T-helper 1 cell (primary cell): ENCODE measurements at places on chromosomes 7 and 10.

- DNase-seq = no peak
Measured at GRCh38 chr10:69389827-69390490, 26.8 kb downstream of the TACR2 start.

DNA sequence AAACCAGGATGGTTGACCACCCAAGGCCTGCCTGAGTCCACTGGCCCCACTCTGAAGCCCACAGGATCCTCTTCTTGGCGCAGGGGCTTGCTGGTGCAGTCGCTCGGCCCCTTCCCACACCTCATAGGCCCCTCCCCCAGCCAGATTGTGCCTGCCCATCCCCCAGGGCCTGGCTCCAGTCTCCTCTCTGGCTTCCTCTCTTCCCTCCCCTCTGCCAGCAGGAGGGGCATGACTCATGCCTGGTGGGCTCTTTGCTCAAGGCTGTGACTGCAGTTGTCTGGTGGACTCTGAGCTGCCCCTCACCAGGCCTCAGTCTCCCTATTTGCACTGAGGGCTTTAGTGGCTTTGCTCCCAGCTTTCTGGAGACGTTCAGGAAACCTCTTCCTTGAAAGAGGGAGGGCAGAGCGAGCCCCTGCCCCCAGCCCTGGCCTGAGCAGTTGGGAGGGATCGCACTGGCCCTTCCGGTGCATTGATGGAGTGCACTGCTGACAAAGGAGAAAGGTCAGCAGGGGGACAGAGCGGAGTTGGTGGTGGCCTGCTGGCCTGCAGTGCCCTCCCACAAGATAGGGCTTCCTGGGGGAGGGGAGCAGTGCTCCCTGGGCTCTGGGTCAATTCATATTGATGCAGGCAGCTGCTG lies 60.7 kb downstream of the ZMIZ1 start:
- no peak for DNase-seq

- DNase-seq = peak; percentile 3
Measured at GRCh38 chr10:132679217-132679595, 106.7 kb downstream of the NKX6-2 start.

DNA sequence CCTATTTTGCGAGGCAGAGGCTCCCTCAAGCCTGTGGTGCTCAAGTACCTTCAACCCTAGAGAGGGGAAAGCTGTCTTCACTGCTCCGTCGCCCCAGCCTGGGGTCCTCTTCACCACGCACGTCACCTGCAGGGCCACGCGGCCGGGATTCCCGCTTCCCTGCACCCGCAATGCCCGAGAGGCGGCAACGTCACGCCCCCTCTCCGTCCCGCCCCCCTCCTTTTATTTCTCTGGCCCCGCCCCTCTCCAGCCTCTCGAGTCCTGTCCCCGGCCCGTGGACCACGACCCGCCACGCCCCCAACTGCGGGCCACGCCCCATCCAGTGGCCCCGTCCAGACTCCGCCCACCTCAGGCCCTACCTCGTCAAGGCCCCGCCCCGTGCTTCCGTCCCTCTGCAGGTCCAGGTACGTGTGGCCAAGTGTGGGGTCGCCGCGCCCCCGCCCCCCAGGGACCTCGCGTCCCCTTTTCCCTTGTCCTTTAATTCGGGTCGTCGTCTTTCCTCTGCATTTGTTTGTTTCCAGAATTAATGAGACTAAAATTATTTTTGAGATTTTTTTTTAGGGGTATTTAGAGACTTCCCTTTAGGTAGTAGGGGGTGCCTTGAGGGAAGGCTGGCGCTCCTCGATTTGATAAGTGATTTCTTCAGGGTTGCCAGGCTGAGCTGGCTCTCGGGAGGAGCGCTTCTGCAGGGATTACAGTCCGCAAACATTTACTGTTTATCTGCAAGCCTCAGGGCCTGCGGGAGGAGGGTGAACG lies 69.8 kb upstream of the BAIAP2L1 start:
- no peak for DNase-seq

- no peak for DNase-seq
Measured at GRCh38 chr10:121154846-121155245, 303.7 kb downstream of the WDR11 start.

DNA sequence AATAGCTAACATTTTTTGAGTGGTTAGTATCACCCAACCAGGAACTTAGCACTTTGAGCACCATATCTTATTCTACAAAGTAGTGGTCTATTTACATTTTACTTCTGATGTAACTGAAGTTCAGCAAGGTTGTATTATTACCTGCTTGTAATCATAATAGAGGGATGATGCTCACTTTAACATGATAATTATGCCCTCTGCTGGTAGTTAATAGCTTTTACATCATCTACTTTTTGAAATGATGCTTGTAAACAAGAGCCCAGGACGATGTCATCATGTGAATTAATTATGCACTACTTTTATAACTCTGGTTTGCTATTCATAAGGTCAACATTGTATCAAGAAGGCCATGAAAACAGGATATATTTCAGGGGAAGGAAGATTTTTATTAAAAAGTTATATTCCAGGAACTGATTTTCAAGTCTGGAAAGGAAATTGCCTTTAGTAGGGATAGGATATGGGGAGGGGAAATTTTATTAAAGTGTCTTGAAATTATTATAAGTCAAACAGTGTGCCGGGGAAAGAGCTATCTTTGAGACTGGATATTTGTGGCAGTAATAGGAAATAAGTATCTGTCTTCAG lies 80.3 kb upstream of the SCIN start:
- no peak for DNase-seq

DNA sequence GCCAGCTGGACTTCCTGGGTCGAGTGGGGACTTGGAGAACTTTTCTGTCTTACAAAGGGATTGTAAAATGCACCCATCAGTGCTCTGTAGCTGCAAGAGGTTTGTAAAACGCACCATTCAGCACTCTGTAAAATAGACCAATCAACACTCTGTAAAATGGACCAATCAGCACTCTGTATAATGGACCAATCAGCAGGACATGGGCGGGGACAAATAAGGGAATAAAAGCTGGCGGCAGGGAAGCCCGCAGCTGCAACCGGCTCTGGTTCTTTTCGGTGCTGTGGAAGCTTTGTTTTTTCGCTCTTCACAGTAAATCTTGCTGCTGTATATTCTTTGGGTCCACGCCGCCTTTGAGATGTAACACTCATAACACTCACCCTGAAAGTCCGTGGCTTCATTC lies 151.9 kb downstream of the GALNT17 start:
- no peak for DNase-seq

DNA sequence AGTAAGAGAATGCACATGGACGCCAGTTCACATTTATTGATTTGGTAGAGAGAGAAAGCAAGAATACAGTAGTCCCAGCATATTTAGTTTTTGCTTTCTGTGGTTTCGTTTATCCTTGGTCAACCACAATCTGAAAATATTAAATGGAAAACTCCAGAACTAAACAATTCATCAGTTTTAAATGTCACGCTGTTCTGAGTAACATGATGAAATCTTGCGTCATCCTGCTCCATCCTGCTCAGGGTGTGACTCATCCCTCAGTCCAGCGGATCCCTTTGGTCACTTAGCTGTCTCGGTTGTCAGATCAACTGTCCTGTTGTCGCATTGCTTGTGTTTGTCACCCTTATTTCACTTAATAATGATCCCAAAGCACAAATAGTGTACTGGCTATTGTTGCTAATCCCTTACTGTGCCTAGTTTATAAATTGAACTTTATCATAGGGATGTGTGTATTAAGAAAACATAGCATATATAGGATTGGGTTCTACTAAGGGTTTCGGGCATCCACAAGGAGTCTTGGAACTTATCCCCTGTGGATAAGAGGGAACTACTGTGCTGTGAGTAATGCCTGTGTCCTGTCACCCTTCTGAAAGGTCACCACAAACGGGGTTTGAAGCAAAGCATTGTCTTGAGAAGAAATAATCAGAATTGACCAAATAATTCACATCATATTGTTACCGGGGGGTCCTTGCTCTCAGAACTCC lies 73.6 kb downstream of the OTUD1 start:
- DNase-seq = no peak

GRCh38 chr7:121961089-121961867 lies 88.3 kb downstream of the PTPRZ1 start:
- DNase-seq = no peak

DNA sequence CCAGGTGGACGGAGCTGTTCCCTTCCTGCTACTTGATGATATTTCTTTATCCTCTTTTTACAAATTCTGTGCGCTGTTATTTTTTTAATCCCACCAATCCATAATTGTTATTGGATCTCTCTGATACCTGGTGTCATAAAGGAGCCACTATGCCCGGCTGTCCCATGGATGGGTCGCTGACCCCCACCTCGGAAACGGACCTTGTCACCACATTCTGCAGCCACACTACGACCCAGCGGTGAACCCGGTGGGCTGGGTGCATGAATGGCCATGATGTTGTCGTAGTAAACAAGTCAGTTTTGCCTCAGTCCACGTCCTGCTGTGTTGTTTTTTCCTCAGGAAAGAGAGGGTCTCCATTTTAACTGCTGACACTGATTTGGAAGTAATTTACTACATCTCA lies 112.2 kb downstream of the PKD1L1 start:
- DNase-seq = no peak

- DNase-seq = no peak
Measured at GRCh38 chr10:113959383-113959760, 84.3 kb upstream of the ADRB1 start.

DNA sequence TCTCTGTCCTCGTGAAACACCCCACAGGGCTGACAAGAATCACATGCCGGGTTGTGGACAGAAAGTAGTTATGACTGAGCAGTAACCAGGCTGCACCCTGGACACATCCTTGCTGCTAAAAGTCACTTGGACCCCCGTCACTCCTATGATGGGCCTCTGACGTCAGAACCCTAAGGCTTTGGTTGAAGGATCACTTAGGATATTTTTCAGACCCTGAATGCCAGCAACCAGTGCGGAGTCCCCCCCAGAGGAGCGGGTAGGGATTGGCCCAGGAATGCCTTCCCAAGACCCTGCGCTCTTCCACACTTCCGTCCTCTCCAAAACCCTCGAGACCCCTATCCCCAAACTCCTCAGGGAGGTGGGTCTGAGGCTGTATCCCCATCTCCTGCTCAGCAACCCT lies 52.1 kb downstream of the CFAP46 start:
- no peak for DNase-seq

DNA sequence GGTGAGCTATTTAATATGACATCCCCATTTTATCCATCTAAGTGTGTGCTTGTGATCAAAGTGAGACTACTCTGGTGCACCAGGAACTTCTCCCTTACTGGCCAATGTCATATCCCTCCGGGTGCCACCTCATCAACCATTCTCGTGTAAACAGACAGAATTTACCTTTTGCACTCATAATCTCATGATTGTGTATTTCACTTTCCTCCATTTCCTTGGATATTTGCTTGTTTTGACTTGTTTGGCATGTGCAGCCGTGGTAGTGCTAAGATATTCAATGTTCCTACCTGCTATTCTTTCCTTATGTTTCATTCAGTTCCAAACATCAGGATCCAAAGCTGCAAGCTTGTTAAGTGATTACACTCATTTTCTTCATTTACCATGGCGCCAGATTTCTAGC lies 280.5 kb upstream of the SP8 start:
- DNase-seq = no peak

DNA sequence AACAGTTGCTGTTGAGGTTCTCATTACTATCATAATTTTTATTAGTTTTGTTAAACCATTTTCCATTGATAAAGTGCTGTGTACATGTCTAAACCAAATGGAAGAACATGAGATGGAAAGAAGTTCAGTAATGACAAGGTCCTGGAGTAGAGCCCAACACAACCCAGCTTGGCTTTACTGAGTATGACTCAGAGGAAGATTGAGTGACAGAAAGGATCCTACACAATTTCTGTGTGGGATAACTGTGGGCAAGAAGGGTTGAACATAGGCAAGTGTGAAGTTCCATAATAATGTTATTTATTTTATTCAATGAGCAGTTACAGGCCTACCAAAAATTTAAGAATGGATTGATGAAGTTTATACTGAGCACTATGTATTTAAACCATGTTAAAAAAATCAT lies 15.9 kb downstream of the PRKG1 start:
- no peak for DNase-seq

DNA sequence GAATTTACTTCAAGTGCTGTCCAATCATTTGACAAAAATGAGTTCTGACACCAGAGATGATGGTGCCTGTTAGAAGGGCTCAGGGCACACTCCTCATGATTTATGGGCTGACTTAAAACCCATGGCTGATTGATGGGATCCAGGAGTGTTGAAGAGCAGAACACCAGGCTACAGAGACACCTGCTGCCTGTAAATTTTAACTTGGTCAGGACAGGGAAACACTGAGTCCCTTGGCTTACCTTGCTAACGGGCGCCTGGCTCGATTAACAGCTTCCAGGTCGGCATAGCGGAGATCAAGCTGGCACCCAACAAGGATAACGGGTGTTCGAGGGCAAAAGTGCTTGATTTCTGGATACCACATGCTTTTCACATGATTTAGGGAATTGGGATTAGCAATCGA lies 51.4 kb downstream of the RHOBTB1 start:
- no peak for DNase-seq

- no peak for DNase-seq
Measured at GRCh38 chr7:14886533-14886932, 16.0 kb downstream of the DGKB start.

DNA sequence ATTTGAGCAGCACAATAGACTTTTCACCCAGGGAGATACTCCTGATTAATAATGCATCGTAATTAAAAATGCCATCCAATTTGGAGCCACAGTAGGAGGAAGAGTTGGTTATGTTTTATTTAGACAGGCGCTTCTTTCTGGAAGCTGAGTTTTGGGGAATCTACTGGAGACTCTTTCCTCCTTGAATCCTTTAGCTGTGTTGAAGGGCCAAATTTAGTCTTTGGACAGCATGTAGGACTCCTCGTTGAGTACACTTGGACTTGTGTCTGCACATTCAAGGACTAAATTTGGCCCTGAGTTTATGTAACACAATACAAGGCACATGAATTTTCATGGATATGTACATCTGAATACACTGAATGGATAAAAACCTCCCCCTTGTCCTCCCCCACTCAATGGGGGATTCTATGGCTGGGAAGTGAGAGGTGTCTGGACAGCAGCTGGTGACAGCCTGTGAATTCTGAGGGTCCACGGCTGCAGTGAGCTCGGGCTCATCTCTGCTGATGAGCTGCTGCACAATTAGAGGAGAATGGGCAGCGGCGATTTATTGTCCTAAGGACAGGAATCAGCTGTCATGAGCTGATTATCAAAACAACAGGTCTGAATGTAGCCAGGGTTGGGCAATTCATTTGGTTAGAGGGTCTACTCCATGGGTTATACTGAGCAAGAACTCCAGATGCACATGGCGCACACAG lies 95.2 kb downstream of the PRTFDC1 start:
- no peak for DNase-seq

DNA sequence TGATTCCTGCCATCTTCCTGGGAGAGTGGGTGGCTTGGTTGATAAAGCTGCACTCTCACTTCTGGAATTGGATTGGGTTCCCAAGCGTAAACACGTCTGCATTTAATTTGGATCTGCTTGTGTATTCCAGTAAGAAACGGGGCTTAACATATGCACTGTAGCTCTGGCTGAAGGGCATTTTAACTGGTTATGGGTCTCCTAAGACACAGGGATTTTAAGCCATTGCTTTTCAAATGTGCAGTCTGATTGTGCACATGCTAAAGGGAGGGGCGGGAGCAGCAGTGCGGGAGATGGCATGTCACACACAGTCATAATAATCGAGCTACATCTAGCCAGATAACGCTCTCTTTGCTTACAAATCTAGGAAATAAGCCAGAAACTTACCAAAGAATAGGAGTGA lies 247.3 kb upstream of the LYZL1 start:
- no peak for DNase-seq

- DNase-seq = no peak
Measured at GRCh38 chr7:158024881-158025280, 562.7 kb downstream of the PTPRN2 start.

- DNase-seq = no peak
Measured at GRCh38 chr7:9691286-9691685, 1257.9 kb downstream of the NXPH1 start.

- no peak for DNase-seq
Measured at GRCh38 chr7:103944230-103944900, 45.1 kb downstream of the RELN start.

GRCh38 chr7:114388021-114388420 lies 26.6 kb upstream of the FOXP2 start:
- no peak for DNase-seq
